T-helper 2 cell (primary cell): ENCODE measurements at places on chromosomes 6 and 20.

GRCh38 chr6:34154668-34155447 is 9.0 kb upstream of the GRM4 start:
- DNase-seq, result peak; percentile 25

DNA sequence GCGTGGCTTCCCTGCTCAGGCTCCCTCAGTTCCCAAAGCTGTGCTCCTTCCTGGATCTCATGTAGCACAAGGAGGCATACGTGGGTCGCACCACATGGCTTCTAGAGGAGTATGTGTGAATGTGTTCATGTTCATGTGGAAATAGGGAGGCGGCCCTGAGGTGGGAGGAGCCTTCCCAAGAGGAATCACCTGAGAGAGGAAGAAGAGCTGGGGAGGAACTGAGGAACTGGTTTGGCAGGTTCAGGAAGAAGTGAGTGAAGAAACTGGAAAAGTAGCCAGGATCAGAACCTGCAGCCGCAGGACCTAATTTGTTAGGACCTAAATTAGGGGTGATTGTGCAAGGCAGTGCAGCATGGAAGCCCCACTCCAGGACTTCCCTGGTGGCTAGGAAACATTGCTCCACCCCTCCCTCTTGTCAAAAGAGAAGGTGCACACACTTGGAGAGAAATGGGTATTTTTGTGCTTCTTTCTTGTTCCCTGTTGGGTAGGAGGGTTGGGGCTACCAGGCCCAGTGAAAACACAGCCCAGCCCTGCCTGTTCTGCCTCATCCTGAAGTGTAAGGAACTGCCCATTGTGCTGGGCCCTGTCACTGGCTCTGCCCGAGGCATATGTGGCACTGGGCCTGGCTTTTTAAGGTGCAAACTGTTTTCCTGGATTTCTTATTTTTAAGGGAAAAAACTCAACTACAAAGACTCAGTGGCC is 20.7 kb downstream of the SYNJ2 start:
- no peak for DNase-seq

- no peak for DNase-seq
Measured at GRCh38 chr6:104603108-104603745, 256.5 kb downstream of the HACE1 start.

DNA sequence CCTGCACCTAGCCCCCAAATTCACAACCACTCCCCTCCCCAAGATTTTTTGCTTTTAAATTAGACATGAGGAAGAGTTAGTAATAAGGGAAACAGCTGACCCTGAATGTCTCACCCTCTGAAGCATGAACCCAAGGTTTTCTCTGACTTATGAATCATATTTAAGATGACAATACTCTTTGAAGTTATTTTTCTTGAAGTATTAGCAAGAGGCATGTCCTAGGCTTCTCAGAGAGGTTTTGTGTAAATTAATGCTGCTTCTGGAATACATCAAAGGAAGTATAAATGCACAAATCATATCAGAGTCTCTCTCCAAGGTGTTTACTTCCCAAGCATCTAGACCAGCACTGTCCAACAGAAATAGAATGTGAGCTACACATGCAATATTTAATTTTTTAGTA is 408.1 kb upstream of the MARCKS start:
- DNase-seq, result no peak

DNA sequence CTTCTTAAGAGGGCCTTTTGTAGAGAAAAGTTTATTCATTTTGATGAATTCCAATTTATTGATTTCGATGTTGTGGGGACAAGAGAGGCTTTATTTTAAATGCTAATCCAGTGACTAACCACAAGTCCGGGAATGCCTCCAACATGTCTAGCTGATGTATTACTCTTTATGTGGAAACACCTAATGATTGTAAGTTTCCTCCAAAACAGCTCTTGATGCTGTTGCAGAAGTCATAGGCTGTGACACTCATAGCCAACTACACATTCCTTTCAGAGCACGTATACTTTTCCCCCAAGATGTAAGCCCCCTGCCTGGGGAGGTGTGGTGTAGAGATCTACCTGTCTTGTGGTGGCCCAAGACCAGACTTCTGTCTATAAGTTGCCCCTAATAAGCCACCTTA is 61.3 kb upstream of the RNF24 start:
- DNase-seq, result no peak

DNA sequence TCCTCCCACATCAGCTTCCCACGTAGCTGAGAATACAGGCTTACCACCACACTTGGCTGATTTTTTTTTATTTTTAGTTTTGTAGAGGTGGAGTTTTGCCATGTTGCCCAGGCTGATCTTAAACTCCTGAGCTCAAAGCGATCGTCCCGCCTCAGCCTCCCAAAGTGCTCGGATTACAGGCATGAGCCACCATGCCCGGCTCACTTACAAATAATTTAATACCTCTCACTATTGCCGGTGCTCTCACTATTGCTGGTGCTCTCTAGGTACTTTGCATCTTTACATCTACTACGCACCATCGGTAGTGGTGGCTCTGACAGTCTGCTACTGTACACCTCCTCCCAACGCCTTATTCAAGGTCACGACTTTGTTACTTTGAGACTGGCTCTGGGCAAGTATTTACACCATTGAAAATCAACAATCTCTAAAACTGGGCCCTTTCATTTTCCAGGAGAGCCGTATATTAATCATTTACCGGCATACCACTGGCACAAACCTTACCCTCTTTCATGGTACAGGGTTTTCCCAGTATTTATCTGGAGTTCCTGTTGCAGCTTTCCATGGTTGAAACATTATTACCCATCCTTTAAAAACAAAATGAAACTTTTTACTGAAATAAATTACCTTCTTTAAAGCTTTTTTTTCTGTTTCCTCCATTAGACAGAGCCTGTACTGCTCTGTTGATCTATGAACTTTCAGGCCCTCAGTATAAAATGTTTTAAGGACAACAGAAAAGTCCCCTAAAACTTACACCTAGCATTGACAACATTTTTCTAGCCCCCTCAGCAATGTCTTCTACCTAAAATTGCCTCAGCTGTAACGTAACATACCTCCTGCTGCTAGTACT is 259.6 kb upstream of the PLCB4 start:
- no peak for DNase-seq

GRCh38 chr6:99813565-99813964 is 180.5 kb downstream of the MCHR2 start:
- no peak for DNase-seq
